ENCODE measurements at places on chromosomes 12 and 14.

- no peak for DNase-seq
Measured at GRCh38 chr12:115763982-115764621, 513.4 kb downstream of the MED13L start.

GRCh38 chr14:91654836-91655235 is 77.0 kb downstream of the CATSPERB start:
- DNase-seq = no peak

DNA sequence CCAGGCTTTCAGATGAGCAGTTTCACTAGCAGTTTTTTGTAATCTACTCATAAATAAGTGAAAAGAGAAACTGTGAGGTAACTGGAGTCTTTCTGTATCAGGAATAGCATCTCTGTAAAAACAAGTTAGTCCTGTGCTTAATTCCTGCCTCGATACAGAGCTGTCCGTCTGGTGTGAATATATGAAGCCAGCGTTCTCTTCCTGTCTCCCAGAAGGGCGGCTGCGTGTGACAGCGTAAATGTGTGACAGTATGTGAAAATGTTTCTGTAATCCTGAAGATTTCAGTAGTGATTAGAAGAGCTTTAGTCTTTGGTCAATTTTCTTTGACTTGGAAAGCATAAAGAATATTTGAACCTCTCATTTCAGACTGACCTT is 150.3 kb downstream of the FBXL14 start:
- DNase-seq = no peak

DNA sequence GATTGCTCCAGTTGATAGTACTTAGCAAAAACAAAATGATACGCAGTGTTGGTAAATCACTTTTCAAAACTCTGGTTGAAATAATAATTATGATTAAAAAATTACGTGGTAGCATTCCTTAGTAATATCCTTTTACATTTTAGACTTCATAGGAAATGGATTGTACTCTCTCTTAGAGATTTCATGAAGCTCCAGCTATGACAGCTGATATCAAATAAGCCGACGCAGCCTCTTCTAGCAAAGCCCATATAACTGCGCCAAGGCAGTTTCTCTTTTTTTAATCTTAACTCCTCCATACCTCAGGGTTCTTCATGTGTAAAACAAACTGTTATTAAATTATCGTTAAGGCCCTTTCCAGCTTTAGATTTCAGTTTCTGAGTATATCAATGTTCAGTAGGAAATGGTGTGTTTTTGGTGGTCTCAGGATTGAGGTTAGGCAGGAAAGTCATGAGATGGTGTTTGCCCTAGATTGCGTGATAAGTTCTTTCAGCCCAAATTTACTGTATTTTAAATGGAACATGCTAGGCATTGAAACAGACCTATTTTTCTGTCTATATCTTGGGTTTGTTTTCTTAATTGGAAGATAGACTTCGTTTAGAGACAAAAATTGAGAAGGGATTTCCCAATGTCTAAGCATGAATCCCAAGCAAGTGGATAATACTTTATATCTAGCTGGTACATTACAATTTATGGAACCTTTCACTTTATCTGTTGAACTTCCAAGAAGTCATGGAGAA is 902 bp upstream of the CFL2 start:
- no peak for DNase-seq

Data from stimulated activated CD8-positive, alpha-beta memory T cell treated with anti-CD3 and anti-CD28 coated beads, Interleukin-12 subunit alpha, Interleukin-12 subunit beta, amount 100 ng/mL, for 4 hours (primary cell).